ENCODE measurements at places on chromosomes 1 and 21.

GRCh38 chr1:211601982-211602670, 23.2 kb upstream of the SLC30A1 start:
- no peak for DNase-seq

DNA sequence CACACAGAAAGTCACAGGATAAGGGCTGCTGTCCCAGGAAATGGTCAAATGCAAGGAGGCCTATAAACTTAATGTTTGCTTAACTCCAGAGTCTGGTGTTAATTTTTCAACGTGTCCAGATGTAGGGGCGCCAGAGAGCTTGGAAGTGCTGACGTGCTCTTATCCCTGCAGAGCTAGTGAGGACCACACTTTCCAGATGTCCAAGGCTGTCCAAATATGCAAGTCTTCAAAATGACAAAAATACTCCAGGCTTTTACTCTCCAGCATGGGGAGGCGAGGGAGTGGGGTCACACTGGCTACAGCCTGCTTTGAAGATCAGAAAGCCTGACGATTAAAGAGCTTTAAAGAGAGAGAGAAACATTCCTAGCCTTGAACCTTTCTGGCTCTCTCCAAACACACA, 57.6 kb downstream of the ABCA4 start:
- no peak for DNase-seq

DNA sequence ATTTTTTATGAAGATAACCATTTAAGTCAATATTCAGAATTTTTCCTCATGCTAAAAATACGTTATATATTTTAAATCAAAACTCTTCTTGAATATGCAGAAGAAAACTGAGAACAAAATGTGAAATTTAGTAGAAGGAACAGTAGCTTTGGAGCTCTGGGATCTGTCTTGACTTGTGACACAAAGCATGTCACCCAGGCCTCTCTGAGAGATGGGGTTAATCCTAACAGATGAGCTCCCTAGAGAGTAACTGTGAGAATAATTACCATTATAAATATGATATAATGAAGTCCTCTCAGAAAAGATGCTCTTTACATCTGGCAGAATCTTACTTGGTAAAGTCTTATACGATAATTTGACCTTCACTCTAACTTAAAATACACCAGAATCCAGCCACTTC, 272.0 kb downstream of the PTPRC start:
- DNase-seq: no peak

GRCh38 chr1:155069551-155070157, 6.1 kb downstream of the EFNA4 start:
- no peak for DNase-seq

Measured in stimulated activated CD4-positive, alpha-beta T cell treated with anti-CD3 and anti-CD28 coated beads, Interleukin-4, amount 100 ng/mL, for 24 hours (primary cell).